ENCODE measurements at places on chromosomes 4 and X.

DNA sequence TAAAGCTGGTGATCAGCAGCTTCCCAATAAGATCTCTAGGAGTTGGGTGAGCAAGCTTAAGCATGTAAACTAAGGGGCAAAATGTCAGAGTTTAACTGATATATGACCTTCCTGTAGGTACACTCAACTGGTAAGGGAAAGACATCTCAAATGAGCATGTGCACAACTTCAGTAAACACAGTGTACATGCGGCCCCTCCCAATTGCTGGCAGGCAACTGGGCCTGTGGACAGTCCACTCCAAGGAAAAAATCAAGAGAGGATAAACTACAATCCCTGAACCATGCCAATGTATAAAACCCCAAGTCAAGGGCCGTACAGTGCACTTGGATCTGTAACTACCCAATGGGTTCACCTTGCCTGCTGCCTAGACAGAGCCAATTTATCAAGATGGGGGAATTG lies 4.9 kb upstream of the NAA11 start:
- no peak for DNase-seq

DNA sequence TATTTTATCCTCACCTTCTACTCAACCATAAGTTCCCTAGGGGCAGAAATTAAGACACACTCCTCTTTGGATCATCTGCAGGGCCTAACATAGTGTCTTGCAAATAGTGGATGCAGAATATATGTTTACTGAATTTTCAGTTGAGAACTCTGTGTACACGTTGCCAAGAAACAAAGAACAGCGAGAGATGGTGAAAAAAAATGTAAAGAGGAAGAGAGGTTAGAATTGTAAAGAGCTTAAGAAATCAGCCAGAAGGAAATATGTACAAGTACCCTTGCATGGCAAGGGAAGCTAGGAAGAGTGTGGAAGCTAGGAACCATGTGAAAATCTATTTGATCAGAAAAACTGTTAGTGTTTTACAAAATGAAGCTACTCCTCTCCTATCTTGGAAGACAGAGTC lies 431.0 kb downstream of the SMARCA1 start:
- no peak for DNase-seq

GRCh38 chr4:64409300-64409699 lies at the start of gene TECRL:
TSS of gene TECRL (minus strand) at chr4:64409450. CDS start at chr4:64409351, 99 bp downstream.
- no peak for DNase-seq

DNA sequence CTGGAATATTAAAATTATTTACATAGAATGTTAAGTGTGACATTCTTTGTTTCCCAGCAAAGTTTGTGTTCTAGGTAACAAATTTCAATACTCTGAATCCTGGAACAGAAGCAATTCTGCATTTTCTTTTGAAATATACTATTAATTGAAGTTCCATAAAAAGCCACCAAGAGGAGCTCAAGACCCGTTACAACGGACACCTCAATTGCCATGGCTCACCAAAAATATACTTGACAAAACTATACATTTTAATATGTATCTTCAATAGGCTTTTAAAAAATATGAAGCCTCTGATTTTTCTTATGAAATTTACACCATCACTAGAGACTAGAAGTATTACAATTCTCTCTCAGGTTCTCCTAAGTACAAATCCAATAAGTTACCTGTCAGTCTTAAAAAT lies 111.4 kb downstream of the NYX start:
- no peak for DNase-seq

GRCh38 chr4:26197018-26197779 lies 123.6 kb upstream of the RBPJ start:
- DNase-seq = no peak

GRCh38 chrX:153818571-153819383 lies 11.6 kb downstream of the PDZD4 start:
- DNase-seq = peak; percentile 73

DNA sequence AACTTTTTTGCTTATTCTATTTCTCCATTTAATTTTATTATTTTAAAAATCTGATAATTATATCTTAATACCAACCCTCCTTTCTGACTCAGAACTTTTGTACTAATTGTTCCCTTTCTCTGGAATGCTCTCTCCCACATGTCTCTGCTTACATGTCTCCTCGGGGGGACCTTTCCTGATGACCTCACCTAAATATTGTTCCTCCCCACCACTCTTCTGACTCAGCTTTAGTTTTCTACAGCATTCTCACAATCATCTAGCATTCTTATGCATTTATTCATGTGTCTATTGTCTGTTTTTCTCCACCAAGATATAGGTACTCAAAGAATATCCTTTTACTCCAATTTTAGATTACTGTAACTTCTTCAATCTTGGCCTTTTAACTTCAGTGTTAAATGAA lies 128.7 kb downstream of the MSL3 start:
- DNase-seq = no peak

- no peak for DNase-seq
These were observed 75.6 kb downstream of the REPS2 start for GRCh38 chrX:17021851-17022604.

DNA sequence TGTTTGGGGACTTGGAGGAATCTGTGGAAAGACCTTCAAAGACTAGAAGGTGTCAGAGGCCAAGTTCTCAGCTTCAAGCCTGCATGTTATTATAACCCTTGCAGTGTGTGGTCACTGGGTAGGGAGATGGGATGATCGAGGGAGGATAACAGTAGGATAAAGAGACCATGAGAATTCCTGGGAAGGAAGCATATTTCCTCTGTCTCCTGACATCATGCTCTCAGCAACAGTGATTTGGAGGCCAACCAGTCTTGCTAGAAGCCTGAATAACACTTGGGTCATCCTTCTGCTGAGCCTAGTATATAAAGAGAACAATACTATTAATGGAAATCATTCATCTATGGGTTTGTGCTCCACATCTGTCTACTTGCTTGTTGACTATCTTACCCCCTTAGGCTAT lies 40.9 kb upstream of the ANXA3 start:
- DNase-seq = no peak

- no peak for DNase-seq
These were observed 21.7 kb downstream of the RAB40AL start for GRCh38 chrX:102958794-102959193.

GRCh38 chr4:95085124-95085833 lies 327.5 kb downstream of the BMPR1B start:
- DNase-seq = no peak

- DNase-seq = no peak
These were observed 4.9 kb downstream of the ZNF275 start for GRCh38 chrX:153338836-153339235.
